ENCODE measurements at places on chromosomes 5 and 9.
A peak's percentile ranks its signal among the peaks of the same experiment; 100 is the strongest.

DNA sequence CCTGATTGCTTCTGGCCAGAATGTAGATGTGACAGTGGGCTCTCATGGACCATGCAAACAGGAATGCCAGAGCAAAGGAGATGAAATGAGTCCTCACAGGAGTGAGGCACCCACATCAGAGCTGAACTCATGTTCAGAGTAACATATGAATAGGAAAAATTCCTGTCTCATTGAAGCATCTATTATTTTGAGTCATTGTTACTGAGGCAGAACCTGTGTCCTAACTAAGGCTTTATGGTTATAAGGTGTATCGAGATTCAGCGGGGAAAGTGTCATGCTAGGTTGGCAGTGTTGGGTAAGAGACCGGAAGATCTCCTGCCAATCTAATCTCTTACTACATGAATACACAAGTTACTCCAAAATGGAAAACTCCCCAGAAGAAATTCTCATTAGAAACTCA is 304.1 kb downstream of the TRPM3 start:
- DNase-seq: no peak

- DNase-seq: no peak
Measured at GRCh38 chr5:138601444-138601843, 26.2 kb upstream of the HSPA9 start.

DNA sequence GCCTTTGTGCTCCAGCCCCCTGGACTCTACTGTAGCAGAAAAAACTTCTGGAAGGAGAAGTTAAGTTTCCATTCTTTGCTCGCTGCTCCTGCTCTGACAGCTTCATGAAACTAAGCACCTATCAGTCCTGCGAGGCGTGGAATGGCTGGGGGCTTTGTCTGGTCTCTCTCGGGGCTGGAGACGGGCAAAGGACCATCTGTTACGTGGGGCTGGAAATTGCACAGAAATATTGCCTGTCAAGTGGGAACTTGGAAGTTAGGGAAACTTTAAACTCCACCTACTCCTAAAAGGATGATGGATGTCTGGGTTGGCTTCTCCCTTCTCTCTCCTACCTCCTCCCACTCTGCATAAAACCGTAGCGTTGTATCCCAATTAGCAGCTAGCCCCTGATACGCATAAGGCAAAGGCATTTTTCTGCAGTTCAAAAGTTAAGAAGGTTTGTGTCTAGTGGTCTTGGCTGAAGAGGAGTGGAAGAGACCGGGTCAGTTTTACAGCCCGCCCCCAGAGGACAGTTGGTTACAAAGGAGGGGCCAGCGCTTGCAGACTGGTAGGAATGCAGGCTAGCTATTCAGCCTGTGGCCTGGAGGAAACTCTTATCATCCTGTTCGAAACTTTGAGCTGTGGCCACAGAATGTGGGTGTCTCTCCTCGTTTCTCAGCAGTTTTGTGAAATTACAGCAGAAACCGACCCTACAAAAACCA is 1.3 kb downstream of the FBXL7 start:
- DNase-seq: no peak

- DNase-seq: no peak
Measured at GRCh38 chr9:69178583-69179011, 4.5 kb downstream of the TJP2 start.

DNA sequence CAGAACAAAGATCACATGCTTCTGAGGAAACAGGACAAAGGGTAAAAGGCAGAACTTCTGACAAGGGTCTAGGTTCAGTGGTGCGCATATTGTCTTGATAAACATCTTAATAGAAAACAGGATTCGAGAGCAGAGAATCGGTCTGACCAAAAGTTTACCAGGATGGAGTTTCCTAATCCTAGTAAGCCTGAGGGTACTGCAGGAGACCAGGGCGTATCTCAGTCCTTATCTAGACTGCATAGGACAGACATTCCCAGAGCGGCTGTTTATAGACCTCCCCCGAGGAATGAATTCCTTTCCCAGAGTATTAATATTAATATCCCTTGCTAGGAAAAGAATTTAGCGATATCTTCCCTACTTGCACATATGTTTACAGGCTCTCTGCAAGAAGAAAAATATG is 32.4 kb upstream of the TNFSF8 start:
- DNase-seq: no peak

DNA sequence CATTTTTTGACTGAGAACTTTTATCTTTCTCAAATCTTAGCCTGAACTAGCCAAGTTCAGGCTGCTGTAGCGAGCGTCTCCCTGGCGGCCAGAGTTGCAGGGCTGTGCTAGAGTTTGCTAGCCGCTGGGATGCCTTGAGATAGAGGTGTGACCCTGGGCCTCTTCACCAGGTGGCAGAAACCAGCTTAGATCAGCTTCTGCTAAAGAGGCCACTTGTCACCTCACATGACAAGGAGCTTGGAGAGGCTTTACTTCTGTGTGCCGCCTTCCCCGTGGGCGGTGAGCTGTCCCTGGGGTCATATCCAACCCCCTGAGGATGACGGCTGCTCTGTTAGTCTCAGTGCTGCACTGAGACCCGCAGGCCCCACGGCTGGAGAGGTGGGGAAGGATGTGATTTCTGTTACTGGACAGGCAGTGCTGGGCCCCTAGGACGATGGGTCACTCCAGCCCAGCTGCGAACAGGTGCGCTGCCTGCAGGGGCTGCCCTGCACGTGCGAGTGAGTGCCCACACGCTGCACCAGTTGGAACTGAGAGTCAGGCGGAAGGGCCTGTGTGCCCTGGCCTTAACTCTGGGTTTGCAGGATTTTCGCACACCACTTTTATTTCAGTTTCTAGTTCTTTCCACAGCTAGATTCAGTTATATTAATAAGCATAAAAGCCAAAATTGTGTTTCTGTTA is 63.8 kb downstream of the EHMT1 start:
- DNase-seq: no peak

DNA sequence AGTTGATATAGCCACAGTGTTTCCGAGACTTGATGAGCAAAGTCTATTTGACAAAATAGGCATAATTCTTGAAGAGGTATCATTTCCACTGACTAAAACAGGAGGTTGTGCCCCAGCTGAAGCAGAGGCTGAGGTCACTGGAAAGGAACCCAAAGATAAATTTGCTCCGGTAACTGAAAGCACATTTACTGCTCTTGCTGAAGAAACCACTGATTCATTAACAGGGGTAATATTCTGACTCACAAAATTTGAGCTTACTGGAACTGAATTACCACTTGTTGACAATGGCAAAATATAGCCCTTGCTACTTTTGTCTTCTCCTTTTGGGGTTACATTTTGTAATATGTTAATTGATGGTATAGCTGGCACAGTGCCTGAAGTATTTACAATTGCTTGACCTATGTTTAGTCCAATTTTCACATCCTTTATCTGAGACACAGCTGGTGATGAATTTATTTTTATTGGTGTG is 30.2 kb downstream of the MLANA start:
- DNase-seq: no peak

- DNase-seq: no peak
Measured at GRCh38 chr5:158451993-158452672, 593.2 kb upstream of the CLINT1 start.

DNA sequence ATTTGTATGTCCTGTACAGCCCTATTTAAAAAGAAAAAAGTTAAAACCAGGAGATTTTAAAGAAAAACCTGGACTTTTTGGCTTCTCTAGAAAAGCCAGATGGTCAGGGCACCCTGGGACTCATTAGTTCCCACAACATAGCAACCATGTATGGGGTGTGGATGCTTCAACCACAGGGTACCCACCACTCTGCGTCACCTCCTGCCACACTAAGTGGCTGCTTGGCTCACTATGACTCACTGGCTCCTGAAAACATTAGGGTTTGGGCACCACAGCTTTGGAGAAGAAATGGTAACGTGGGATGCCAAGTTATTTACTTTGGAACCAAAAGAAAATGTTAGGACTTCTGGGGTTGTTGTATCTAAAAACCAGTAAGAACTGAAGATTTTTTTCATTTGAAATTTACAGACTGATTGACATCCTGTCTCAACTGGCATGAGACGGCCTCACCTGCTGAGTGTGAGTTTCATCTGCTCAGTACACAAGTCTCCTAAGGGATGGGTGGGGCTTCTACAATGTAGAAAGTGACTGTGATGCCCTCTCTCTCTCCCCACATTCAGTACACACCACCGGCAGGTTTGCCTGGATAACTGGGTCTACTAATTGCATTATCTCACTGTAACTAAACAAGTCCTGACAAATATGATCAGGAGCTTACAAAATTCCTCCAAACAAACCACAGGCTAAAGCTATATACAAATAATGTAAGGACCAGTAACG is 103.9 kb downstream of the ESM1 start:
- no peak for DNase-seq

- no peak for DNase-seq
Measured at GRCh38 chr5:172524573-172525021, 70.3 kb upstream of the SH3PXD2B start.

GRCh38 chr9:36862206-36863145 is 171.6 kb downstream of the PAX5 start:
- no peak for DNase-seq

DNA sequence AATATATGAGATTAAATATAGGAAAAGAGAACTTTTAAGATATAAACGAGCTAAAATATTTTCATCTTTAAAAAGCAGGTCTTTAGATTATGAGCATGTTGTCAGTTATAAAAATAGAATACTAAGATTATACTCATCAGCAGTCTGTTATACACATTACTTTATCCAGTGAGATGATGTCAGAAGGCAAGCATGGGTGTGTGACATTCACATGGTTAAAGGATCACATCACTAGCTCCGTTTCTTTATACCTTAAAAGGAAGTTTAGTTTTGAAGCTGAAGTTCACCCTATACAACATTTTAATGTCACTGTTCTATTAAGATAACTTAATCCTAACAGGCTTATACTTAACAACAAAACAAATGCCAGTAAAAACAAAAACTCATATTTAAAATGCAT is 59.6 kb downstream of the RICTOR start:
- DNase-seq: no peak

GRCh38 chr5:77628840-77629508 is 9.5 kb downstream of the OTP start:
- no peak for DNase-seq

DNA sequence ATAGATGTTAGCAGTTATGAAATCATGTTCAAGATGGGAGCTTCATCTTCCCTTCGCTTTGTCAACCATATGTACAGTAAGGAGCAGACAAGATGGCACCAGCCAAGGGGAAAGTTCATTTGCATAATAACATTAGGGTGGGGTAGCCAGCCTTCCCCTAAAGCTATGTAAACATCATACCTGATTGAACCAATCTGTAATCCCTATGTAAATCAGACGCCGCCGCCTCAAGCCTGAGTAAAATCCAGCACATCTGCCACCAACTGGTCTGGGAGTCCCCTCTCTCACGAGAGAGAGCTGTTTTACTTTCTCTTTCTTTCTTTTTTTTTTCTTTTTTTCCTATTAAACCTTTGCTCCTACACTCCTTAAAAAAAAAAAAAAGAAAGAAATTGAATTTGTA is 30.8 kb upstream of the REEP2 start:
- DNase-seq: no peak

GRCh38 chr9:21110708-21111576 is 30.7 kb downstream of the IFNW1 start:
- peak; percentile 61 for DNase-seq
